ENCODE measurements at places on chromosomes 4 and X.
A peak's percentile ranks its signal among the peaks of the same experiment; 100 is the strongest.

DNA sequence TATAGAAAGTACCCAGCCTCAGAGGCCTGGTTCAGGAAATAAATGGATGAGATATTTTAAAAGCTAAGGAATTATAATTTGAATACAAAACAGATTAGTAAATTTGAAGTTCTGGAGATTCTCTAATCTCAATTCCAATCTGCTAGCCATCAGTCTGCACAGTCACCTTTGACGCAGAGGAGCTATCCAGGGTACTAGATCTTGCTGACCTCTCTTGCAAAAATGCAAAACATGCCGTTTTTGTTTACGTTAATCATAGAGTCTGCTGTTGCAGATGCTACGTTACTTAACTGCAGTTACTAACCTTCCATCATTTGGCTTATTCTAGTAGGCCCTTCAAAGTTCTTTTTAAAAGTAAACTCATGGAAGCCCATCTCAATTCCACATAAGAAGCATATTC is 10.4 kb downstream of the CCSER1 start:
- no peaks in the 10 kb centered on the region for H3K36me3 ChIP-seq
- H3K27ac ChIP-seq, result no peak overlapping the region
- no peaks in the 10 kb centered on the region for H3K4me1 ChIP-seq
- no peaks in the 10 kb centered on the region for H3K27me3 ChIP-seq
- no peak overlapping the region for H3K4me3 ChIP-seq
- DNase-seq, result no peak

GRCh38 chr4:99617374-99617773 is 40.3 kb downstream of the C4orf54 start:
- no peaks in the 10 kb centered on the region for H3K4me1 ChIP-seq
- H3K36me3 ChIP-seq, result no peaks in the 10 kb centered on the region
- no peak for DNase-seq
- H3K27ac ChIP-seq, result no peak overlapping the region

DNA sequence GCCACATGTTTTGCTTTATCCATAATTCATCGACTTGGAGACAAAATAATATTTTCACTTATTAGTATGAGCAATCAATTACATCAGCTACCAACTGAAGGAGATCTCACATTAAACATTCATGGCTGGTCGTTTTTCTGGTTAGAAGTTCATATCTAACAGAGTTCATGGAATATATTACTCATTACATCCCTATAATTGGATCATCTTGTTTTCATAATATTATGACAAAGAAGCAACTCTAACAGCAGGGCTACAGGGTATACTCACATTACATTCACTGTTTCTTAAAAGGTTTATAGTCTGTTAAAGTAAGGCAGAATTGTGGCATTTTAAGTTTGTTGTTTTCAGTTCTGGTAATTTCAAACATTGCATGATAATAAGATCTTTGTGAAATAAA is 33.0 kb downstream of the GSTCD start:
- peaks cover 3% of the 10 kb centered on the region for H3K36me3 ChIP-seq
- no peaks in the 10 kb centered on the region for H3K27me3 ChIP-seq
- H3K27ac ChIP-seq, result no peak overlapping the region
- no peak for DNase-seq
- no peak overlapping the region for H3K4me3 ChIP-seq
- no peaks in the 10 kb centered on the region for H3K4me1 ChIP-seq

DNA sequence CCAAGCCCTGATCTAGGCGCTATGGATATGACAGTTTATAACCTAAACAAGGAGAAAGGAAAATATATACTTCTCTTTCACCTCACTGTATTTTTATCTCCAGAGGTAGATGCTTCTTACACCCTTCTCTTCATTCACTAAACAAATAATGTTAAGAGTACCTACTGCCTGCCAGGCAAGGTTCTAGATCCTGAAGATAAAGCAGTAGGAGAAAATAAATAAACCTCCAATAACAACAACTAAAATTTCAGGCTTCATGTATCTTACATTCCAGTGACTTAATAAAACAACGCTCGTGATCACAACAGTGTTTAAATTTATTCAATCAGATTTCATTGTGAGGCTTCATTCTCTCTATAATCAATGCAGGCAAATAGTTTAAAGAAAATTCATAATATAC is 20.7 kb downstream of the PDGFC start:
- H3K36me3 ChIP-seq, result no peaks in the 10 kb centered on the region
- H3K27ac ChIP-seq, result no peak overlapping the region
- DNase-seq, result no peak
- H3K4me3 ChIP-seq, result no peak overlapping the region
- no peaks in the 10 kb centered on the region for H3K4me1 ChIP-seq

DNA sequence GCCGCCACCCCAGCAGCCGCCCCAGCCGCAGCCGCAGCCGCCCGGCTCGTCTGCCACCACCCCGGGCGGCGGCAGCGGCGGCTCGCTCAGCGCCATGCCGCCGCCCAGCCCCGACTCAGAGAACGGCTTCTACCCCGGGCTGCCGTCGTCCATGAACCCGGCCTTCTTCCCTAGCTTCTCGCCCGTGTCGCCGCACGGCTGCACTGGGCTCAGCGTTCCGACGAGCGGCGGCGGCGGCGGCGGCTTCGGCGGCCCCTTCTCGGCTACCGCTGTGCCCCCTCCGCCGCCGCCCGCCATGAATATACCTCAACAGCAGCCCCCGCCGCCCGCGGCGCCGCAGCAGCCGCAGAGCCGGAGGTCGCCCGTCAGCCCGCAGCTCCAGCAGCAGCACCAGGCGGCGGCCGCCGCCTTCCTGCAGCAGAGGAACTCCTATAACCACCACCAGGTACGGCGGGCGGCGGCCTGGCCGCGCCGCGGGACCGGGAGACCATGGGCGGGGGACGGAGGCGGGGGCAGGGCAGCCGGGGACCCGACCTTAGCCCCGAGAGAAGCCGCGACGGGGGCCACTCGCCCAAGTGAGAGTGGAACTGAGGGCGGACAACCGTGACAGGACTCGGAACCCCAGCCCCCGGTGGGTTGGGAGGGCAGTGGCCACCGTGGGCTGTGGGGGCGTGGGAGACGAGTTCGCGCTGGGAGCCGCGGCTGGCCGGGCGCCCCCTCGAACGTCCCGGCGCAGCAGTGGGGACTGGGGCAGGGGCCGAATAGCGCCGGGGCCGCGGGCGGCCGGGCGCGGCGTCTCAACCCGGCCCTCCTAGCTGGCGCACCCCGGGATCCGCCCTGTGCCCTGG is 1.8 kb downstream of the CPEB2 start:
- no peaks in the 10 kb centered on the region for H3K27me3 ChIP-seq
- peak overlapping the region; percentile 99 for H3K27ac ChIP-seq
- no peaks in the 10 kb centered on the region for H3K36me3 ChIP-seq
- H3K4me1 ChIP-seq, result peaks cover 10% of the 10 kb centered on the region

GRCh38 chr4:77671051-77671450 is 65.4 kb downstream of the CXCL13 start:
- H3K27me3 ChIP-seq, result no peaks in the 10 kb centered on the region
- H3K4me3 ChIP-seq, result no peak overlapping the region
- H3K4me1 ChIP-seq, result no peaks in the 10 kb centered on the region
- no peak overlapping the region for H3K27ac ChIP-seq
- no peak for DNase-seq

GRCh38 chrX:138763761-138764160 is 52.2 kb upstream of the FGF13 start:
- H3K36me3 ChIP-seq, result no peaks in the 10 kb centered on the region
- no peaks in the 10 kb centered on the region for H3K4me1 ChIP-seq
- H3K27me3 ChIP-seq, result peaks cover 17% of the 10 kb centered on the region
- peak; percentile 53 for DNase-seq
- H3K4me3 ChIP-seq, result no peak overlapping the region

- no peak for DNase-seq
- peaks cover 3% of the 10 kb centered on the region for H3K4me1 ChIP-seq
- H3K4me3 ChIP-seq, result peak overlapping the region; percentile 92
- peak overlapping the region; percentile 96 for H3K27ac ChIP-seq
Measured at GRCh38 chr4:52658641-52659000, 480 bp downstream of the USP46 start.

GRCh38 chr4:24771241-24771640 is 24.1 kb upstream of the SOD3 start:
- H3K4me3 ChIP-seq, result no peak overlapping the region
- no peaks in the 10 kb centered on the region for H3K27me3 ChIP-seq
- no peak overlapping the region for H3K27ac ChIP-seq

GRCh38 chrX:68409194-68409593 is 24.1 kb downstream of the OPHN1 start:
- no peak overlapping the region for H3K27ac ChIP-seq
- H3K4me1 ChIP-seq, result no peaks in the 10 kb centered on the region
- DNase-seq, result no peak
- no peaks in the 10 kb centered on the region for H3K27me3 ChIP-seq

GRCh38 chr4:127249066-127249766 is 383.5 kb upstream of the INTU start:
- H3K4me3 ChIP-seq, result no peak overlapping the region
- no peaks in the 10 kb centered on the region for H3K36me3 ChIP-seq
- no peaks in the 10 kb centered on the region for H3K4me1 ChIP-seq
- H3K27me3 ChIP-seq, result no peaks in the 10 kb centered on the region

DNA sequence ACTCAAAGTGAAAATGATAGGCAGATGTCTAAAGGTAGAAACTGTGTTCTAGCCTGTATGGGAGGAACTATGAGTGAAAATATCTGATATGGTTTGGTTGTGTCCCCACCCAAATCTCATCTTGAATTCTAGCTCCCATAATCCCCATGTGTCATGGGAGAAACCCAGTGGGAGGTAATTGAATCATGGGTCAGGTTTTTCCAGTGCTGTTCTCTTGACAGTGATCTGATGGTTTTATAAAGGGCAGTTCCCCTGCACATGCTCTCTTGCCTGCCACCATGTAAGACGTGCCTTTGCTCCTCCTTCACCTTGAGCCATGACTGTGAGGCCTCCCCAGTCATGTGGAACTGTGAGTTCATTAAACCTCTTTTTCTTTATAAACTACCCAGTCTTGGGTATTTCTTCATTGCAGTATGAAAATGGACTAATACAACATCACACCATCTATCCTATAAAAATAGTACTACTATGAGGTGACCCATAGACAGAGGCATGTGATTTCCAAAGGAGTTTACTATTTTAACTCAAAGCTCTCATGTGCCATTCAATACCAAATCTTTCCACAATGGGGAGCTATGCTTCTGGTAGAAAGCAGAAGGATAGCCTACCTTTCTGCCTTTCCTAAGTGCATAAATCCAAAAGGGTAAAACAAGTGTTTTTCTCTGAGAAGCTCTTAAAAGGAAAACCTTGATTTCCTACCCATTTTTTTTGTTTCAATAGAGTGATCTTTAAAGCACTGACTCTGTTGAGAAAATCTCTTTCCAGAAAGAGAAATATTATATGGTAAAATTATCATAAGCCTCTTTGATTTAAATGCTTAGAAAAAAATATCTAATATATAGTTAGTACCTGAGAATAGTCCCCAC is 38.8 kb downstream of the SEC31A start:
- H3K36me3 ChIP-seq, result peaks cover 19% of the 10 kb centered on the region
- no peak overlapping the region for H3K27ac ChIP-seq
- no peak overlapping the region for H3K4me3 ChIP-seq
- H3K4me1 ChIP-seq, result no peaks in the 10 kb centered on the region

DNA sequence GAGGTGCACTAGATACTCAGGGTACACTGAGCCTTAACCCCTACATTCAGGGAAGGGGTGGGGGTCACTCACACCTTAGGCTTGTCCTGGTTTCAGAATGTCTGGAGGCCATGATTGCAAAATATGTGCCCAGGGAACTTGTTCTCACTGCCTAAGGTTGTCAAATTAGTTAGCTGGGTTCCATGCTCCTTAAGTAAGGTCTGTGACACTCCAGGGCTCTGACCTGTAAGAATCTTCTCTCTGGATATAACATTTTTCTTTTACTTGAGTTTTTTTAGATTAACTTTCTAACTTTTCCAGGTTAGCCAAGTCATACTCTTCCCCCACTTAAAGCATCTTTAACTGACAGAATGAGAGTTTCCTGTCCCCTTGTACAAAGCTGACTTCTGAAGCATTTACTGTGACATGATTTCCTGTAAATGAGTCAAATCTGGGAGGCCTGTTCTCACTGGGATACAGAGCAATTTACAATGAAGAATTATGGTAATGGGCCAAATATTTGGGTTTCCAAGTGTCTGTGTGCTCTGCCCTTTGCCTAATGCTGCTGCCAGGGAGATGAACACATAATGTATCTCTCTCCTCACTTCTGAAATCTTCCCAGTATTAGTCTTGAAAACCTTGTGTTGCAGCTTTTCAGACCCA is 101.7 kb downstream of the GATB start:
- no peaks in the 10 kb centered on the region for H3K4me1 ChIP-seq
- no peaks in the 10 kb centered on the region for H3K36me3 ChIP-seq
- H3K27ac ChIP-seq, result no peak overlapping the region

DNA sequence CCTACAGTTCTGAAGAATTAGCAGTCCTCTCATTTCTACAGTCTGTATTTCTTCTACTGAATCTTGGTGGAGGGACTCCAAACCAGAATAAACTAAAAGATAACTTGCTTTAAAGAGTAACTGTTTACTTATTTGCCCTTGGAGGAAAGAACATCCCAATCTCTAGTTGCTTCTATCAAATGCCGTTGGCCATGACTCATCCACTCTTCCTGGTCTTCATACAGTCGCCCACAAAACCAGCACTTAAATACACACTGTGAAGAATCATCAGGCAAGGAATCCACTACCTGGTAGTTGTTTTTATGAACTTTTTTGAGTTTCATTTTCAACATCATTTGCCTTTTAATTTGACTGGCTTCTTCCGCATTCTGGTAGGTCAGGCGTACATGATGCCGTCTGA is 14.2 kb downstream of the ZNF518B start:
- no peak overlapping the region for H3K4me3 ChIP-seq
- no peaks in the 10 kb centered on the region for H3K36me3 ChIP-seq
- H3K27me3 ChIP-seq, result no peaks in the 10 kb centered on the region
- H3K4me1 ChIP-seq, result no peaks in the 10 kb centered on the region

GRCh38 chr4:15875663-15876460 is 62.7 kb downstream of the FGFBP1 start:
- H3K27me3 ChIP-seq, result no peaks in the 10 kb centered on the region
- DNase-seq, result no peak
- no peaks in the 10 kb centered on the region for H3K36me3 ChIP-seq
- H3K4me3 ChIP-seq, result no peak overlapping the region
- no peaks in the 10 kb centered on the region for H3K4me1 ChIP-seq

GRCh38 chrX:12447448-12448064 is 309.3 kb downstream of the FRMPD4 start:
- DNase-seq, result no peak
- no peak overlapping the region for H3K4me3 ChIP-seq
- no peaks in the 10 kb centered on the region for H3K4me1 ChIP-seq
- no peaks in the 10 kb centered on the region for H3K36me3 ChIP-seq

- no peak for DNase-seq
- H3K36me3 ChIP-seq, result no peaks in the 10 kb centered on the region
- no peak overlapping the region for H3K4me3 ChIP-seq
- no peak overlapping the region for H3K27ac ChIP-seq
- H3K4me1 ChIP-seq, result no peaks in the 10 kb centered on the region
Measured at GRCh38 chrX:42075032-42075431, 151.7 kb upstream of the CASK start.

- DNase-seq, result no peak
- no peaks in the 10 kb centered on the region for H3K4me1 ChIP-seq
- H3K4me3 ChIP-seq, result no peak overlapping the region
- no peaks in the 10 kb centered on the region for H3K36me3 ChIP-seq
Measured at GRCh38 chr4:126955292-126956183, 677.2 kb upstream of the INTU start.

- no peaks in the 10 kb centered on the region for H3K36me3 ChIP-seq
- no peak overlapping the region for H3K27ac ChIP-seq
- DNase-seq, result no peak
Measured at GRCh38 chr4:25843340-25844097, 19.3 kb downstream of the SEL1L3 start.
